ENCODE measurements at places on chromosomes 5 and 9. TPM values are rescaled to one million over a fixed set of nuclear protein-coding genes. Genes with fewer than 3 reads are reported as not detected.
A peak's percentile ranks its signal among the peaks of the same experiment; 100 is the strongest.

- peak; percentile 62 for DNase-seq
Measured at GRCh38 chr9:107389617-107390071, 99.9 kb downstream of the KLF4 start.

DNA sequence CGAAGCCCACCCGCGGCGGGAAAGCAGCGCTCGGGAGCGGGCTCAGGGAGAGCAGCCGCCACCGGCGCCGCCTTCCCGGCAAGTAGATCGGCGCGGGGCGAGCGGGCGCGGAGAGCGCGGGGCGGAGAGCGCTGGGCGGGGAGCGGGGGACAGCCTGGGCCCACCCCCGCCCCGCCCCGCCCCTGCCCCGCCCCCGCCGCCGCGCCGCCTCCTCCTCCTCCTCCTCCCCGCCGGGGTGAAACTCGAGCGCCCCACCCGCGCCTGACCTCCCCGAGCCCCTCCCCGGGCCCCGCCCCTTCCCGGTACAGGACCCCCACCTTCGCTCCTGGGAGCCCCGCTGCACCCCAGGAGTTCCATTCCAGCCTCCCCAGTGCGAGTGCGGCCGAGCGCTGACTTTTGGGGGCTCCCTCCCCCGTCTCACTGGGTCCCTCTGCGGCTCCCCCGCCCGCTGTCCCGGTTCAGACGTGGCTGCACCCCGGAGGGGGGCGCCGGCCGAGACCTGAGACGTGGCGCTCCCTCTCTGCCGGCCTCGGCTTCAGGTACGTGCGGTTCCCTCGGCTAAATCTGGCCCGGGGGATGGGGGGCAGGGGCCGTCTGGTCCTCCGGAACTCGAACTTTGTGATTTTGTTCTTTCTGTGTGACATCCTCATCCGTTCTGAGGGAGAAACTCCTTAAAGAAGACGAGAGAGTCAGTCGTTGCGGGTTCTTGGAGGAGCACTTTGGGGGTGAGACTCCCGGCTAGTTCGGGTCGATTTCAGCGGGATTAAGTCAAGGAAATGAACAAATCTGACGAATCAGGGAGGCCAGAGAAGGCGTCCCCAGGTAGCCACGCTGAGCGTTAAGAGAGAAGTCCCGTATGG lies at the start of gene SEMA5A:
Gene SEMA5A (minus strand): TSS at position 84 of the 860 bp plus-strand sequence. CDS start 166,129 bp downstream, outside the sequence.
- peak; percentile 61 for DNase-seq

DNA sequence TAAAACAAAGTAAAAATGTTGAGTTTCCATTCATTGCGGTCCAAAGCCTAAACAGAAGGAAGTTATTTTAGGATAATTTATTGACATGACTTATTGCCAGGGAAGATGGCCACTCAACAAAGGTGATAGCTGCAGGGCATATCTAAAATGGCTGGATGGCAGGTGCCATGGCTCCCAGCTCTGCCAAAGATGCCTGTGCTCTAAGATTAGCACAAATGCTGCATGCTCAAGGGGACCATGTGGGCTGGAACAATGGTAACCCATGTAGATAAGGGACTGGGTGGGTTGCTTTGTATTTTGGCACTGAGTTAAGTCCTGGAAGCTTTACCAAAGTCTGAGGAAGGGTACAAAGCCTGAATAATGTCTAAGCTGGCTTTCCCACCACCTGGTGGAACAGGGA lies 95.5 kb upstream of the IFNK start:
- DNase-seq, result no peak

- DNase-seq, result no peak
Measured at GRCh38 chr9:76266649-76267283, 127.5 kb downstream of the RFK start.

Gene CTXN3
- not detected for total RNA-seq

DNA sequence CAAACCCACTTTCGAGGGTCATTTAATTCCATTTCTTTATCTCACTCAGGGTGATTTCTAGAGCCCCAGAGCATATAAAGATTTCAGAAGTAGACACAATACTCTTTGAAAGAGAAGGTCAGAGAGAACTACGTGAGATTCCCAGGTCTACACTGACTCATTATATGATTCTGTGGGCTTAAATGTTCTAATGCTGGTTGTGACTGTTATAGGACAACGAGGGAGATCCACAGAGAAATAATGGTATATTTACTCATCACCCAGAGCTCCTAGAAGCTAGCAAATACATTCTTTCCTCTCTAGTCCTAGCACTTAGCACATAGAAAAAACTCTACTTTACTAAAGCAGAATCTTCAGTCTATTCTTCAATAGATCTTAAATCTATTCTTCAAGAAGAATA lies 39.4 kb upstream of the GRAMD2B start:
- no peak for DNase-seq

Gene GRHPR
- 133 TPM for total RNA-seq

GRCh38 chr5:108303086-108303485 lies 78.8 kb downstream of the FBXL17 start:
- no peak for DNase-seq

DNA sequence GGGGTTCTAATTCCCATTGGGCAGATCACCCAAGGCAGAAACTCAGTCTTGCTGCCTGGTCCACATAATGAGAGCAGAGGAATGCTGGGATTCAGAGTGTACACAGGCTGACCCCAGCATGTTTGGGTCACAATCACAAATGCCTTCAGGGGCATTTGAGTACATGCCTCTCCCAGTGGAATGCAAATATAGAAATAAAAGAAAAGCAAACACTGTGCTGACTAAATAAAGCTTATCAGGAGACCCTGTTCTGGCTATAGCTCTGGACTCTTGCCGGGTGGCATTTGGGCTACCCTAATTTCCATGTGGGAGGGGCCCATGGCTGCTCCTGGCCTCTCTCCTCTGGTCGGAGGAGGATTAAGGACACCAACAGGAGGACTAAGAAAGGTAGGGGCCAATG lies 121.4 kb downstream of the DOCK8 start:
- no peak for DNase-seq
